ENCODE measurements at places on chromosomes 4 and X. TPM values are rescaled to one million over a fixed set of nuclear protein-coding genes. Genes with fewer than 3 reads are reported as not detected.

The AVPR2 gene
- 0.25 TPM for total RNA-seq

The HERC5 gene
- total RNA-seq, result 19.4 TPM

DNA sequence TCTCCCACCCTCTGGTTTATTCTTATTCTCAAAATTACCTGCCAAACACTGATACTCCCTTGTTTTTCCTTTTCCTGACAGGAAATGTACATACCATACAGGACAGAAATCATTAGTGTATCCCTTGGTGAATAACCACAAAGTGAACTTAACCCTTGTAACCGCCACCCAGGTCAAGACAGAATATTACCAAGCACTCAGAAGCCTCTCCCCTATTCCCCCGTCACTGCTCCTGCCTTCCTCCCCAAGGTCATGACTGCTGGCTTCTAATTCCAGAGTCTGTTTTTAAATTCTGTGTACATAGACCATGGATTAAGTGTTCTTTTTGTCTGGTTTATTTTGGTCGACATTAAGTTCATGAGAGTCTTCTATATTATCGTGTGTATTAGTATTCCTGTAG, 37.7 kb downstream of the HTT start:
- no peak for DNase-seq

The LANCL3 gene
- not detected for total RNA-seq

The VSIG4 gene
- not detected for total RNA-seq

DNA sequence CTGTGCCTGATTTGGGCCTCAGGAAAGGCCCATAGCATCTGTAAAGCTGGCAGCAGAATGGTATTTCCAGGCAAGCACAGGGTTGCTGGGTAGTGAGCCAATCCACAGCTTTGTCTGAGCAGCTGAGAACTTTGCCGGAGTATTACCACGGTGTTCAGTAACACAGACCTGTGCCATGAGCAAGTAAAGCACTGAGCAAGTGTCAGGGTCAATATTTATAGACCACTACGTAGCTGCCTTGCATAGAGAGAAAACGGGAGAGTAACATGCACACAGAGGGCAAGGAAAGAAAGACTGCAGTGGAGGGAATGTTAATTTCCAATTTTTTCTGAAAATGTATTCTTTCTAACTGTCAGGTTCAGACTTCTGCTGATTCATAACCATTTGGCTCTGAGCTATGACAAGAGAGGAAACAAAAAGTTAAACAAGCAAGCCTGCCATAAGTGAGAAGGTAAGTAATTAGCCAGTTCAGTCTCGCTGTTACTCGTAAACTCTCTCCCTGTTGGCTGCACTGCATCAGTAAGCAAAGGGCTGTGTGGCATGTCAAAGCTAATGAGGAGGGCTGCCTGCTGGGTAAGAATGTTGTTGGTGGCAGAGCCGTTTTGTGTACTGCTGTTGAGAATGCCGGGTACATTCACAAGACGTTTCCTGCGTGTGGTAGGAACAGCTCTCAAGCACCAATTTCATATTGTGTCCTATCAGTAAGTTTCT, 238.1 kb downstream of the BMPR1B start:
- peak; percentile 21 for DNase-seq

The GABRA4 gene
- not detected for total RNA-seq

DNA sequence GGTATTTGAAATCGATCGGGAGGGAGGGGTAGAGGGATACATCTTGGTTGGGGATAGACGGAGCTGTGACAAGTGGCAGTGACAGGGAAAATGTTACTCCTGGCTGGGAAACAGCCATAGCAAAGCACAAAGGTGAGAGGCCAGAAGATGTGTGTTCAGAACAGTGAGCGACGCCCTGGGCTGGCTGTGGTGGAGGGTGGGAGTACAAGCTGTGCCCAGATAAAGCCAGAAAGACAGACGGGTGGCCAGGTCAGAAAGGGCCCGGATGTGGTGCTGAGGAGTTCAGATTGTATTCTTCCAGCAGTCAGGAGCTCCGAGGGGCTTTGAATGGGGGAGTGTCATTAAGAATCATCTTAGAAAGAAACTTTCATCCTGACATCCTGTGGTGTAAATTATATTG, 27.9 kb downstream of the CCDC149 start:
- DNase-seq, result no peak

DNA sequence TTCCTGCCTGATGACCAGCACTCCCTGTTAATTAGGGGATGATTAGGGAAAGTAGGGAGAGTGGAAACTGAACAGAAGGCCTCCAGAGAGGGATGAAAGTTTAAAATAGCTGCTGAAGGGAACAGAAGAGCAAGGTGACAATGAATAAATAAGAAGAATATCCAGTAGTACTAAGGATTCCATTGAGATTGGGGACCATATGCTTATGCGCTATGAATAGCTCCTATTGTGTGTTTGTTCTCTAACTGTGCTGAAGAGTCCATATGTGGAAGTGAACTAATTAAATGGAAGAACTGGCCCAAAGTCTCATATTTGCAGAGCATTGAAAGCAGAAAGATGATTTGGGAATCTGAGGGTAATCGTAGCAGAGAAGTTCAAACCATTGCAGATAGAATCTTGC, 137.0 kb downstream of the PRSS12 start:
- DNase-seq, result peak; percentile 70

- no peak for DNase-seq
Measured at GRCh38 chrX:134364711-134365110, 95.3 kb upstream of the HPRT1 start.

- no peak for DNase-seq
Measured at GRCh38 chrX:54397113-54397512, 39.3 kb upstream of the WNK3 start.

DNA sequence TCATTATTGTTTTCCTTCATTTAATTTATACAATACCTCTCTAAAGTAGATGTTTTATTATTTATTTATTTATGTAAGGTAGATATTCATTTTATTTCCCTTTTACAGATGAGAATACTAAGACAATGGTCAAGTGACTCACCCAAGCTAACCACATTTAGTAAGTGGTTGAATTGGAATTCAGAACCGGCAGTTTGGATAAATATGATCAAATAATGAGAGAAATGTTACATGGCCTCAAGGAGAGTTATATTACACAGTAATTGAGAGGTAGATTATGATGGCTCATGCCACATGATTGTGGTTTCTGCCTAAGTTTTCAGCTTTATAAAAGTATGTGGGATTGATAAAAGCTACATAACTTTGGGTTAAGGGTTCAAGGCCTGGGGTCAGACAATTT, 239.4 kb upstream of the BOD1L1 start:
- no peak for DNase-seq

GRCh38 chr4:136650541-136651277, 881.6 kb downstream of the PCDH18 start:
- DNase-seq, result no peak

DNA sequence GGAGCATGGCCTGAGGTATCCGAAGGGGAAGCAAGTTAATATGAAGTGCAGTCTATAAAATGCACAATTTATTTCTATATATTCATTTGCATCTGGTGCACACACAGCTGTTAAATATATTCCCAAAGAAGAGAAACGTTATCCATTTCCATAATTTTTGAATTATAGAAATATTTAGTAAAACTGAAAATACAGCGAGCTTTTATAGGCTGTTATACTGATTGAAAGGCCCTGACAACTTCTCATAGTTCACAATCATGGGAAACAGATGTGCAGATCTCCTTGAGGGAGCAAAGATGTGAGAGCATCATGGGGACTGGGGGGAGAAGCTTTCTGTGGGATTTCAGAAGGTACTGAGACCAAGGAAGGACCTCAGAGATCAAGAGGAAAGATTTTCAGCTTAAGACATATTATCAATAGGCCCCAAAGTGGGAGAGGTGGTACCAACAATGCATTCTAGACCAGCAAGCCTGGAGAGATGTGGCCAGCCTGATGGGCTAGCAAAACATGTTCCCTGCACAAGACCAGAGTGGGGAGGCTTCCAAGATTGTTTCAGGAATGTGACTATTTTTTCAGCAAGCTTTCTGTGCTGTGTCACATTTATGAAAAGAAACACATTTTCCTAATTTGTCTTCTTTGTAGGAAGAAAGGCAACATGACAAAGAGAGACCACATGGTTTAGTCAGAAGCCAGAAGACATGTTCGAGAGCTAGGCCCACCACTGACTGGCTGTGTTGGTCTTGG, 256.0 kb upstream of the SFRP2 start:
- DNase-seq, result no peak

- DNase-seq, result no peak
Measured at GRCh38 chrX:87874043-87874442, 356.4 kb downstream of the KLHL4 start.

DNA sequence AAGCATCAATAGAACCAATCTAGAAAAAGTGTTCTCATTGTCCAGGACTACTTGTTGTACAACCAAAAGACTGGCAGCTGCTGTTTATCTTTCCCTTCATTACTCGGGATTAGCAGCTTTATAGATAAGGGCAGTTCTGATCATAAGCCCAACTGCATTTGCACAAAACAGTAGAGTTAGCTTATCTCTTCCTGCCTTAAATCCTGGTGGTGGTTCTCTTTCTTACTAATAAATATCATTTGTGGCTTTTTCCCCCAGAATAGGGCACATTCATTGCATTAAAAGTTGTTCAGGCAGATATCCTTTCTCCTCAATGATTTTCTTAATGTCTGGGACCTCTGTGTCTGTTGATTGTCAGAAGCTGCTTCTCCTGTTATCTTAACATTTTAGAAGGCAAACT, 20.2 kb upstream of the RRAGB start:
- no peak for DNase-seq

DNA sequence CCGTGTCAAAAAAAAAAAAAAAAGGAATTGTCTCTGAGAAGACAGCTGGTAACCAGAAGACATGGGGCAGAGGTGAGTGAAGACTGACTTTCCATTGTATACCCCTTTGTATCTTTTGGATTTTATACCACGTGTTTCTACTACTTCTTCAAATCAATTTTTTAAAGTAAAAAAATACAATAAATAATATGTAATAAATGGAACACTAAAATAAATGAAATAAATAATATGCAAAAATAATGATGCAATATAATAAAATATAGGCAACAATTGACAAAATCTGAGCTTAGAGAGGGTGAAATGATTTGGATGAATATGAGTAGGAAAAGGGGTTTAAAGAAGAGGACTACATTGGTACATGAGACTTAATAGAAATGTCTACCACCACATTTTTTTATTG, 155.8 kb downstream of the IL15 start:
- DNase-seq, result no peak

GRCh38 chrX:21764008-21764407, 6.1 kb upstream of the SMPX start:
- no peak for DNase-seq

DNA sequence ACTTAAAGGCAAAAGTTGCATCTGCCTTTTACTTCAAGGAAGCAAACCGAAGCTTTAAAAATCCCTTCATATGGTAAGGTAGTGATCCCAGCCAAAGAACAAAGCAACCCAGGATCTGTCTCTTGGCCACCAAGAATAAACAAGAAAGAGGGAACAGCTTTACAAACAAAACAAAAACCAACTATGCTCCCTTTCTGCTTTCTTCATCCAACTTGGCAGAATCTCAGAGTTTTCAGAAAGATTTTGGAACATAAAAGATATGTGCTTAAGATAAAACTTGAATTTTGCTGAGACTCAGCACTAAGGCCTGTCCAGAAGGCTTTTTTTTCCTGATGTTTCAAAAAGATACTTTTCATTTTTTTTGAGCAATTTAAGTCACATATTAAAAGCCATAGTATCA, 94.0 kb downstream of the COL4A6 start:
- no peak for DNase-seq

DNA sequence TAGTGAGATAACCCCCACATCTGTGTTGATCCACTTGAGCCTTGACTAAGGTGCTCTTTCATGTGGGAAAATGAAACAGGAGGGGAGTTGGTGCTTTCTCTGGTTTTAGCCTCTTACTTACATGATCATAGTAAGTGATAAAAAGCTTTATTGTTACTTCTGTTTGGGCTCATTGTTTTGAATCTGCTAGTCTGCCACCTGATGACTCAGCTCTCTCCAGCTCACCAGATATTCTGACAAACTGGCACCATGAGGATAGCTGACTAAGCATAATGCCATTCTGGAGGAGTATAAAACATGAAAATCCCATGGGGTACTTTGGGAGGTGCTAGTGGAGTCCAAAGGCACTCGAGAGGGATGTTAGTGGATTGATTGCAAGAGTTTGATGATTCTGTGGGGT, 824.0 kb downstream of the RAPGEF2 start:
- DNase-seq, result no peak

The HOPX gene
- total RNA-seq, result not detected

DNA sequence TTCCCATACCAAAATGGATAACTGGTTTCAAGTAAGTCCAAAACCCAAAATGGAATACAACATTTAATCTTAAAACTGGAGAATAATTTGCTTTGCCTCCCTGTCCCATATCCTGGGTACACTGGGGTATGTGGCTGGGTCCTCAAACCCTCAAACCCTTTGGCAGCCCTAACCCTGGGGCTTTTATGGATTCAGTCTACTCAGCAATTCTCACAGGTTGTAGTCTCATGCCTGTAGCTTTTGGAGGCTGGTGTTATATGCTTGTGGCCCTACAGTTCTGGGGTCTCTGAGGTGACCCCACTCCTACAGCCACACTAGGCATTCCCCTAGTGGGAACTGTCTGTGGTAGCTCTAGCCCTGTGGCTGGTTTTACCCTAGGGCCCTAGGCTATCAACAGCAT, 110.5 kb upstream of the NRK start:
- no peak for DNase-seq

The QRFPR gene
- total RNA-seq, result not detected

- no peak for DNase-seq
Measured at GRCh38 chrX:148552775-148553174, 52.4 kb downstream of the AFF2 start.

The PDZD4 gene
- total RNA-seq, result 16.9 TPM
